ENCODE measurements at places on chromosomes 4 and X. TPM values are rescaled to one million over a fixed set of nuclear protein-coding genes. Genes with fewer than 3 reads are reported as not detected.

GPR143 gene
- not detected for total RNA-seq

BEX2 gene
- total RNA-seq: 3.0 TPM

ASMT gene
- 0.20 TPM for total RNA-seq

RAI2 gene
- not detected for total RNA-seq

POLN gene
- total RNA-seq: 4.0 TPM

BEX3 gene
- total RNA-seq: 9.1 TPM
